ENCODE measurements at places on chromosomes 2 and 18.

DNA sequence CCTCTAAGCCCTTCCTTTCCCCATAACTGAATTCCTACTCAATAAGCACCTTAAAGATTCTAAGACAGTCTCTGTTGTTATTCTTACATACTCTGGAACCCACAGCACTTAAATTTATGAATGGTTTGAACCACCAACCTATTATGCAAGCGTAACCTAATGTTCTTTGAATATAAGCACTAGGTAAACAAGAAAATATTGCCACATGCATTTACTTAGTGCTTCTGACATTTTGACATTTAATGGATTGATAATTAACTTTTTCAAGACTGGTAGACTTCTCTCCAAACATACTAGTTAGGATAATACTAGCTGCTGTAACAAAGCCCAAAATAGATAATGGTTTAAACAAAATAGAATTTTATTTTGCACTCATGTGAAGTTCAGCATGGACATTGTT lies 164.8 kb downstream of the ARHGAP15 start:
- no peak for DNase-seq

DNA sequence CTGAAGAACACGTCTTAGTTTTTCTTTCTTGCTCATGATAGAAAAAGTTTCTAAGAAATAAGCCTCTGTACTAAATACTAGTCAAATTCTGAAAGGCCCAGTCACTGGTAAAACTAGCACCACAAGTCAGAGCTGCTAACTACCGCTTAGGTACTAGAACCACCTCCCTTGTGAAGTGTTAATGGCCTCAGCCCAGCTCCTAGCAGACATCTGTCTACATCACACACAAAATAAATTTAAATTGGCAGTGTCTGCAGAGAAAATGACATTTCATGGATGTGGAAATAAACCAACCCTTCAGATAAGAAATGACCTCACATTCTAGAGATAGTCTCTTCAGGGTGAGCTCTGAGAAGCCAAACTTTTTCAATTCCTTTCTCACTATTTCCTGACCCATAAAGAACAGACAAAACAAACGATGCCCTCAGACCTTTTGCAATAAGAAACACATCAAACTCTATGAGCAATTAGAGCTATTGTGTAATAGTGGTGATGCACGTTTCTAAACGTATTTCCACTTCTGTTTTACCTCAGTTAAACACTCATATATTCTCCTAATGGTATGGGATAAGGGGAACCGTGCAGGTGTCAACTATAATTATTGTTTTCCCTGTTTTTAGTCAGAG lies 70.3 kb upstream of the DSG1 start:
- DNase-seq: no peak

GRCh38 chr2:131394147-131394931 lies 30.4 kb upstream of the RAB6D start:
- DNase-seq: peak; percentile 29

- DNase-seq: no peak
These were observed 118.4 kb downstream of the BCL2L11 start for GRCh38 chr2:111239107-111239506.

DNA sequence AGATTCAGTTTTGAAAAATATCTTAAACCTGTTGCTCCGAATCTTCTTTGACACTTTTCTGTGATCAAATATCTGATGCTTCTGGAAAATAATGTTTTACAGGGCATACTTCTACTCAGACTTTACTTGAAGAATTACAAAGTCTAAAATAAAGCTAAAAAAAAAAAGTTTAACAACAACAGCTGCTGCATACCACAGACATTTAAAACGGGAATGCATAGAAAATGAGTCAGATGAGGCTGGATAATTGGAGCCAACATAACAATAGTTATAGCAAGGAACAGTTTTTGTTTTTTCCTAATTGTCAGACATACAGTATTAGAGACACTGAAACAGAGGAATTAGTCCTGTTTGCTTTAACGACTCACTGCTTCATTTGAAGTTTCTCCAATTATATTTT lies 1090.2 kb downstream of the SUCLG1 start:
- no peak for DNase-seq

DNA sequence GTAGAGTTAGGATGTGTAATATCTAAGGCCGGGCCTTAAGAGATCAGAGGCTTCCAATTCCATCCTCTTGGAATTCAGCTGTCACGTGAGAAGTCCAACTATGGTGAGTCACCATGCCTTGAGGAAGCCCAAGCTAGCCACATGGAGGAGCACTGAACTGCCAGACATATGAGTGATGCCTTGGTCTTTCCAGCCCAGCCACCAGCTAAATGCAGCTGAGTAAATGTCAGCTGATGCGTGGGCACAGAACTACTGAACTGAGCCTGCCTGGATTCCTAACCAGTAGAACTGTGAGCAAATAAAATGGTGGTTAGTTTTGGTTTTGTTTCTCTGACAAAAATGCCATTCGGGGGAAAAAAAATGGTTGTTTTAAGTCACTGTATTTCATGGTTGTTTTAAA lies 153.7 kb upstream of the SERTAD2 start:
- DNase-seq: peak; percentile 61

- no peak for DNase-seq
These were observed 927.3 kb upstream of the ACVR2A start for GRCh38 chr2:146917431-146918042.

DNA sequence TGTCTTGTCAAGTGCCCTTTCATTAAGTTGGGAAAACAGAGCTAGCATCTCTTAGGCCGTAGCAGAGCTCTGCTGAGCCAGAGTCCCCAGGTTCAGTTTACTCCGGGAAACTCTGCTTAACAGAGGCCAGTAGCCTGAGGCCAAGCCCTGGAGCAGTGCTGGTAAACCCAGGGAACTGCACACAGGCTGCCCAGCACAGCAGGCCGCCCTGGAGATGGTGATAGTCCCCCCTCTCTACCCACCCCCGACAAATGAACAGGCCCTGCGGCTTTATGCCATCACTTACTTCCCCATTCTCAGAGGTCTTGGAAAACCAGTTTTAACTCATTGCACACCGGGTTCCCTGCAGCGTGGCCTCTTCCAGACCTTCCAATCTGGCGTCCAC lies 3.5 kb downstream of the CNNM4 start:
- DNase-seq: no peak

GRCh38 chr2:141639809-141640208 lies 491.0 kb downstream of the LRP1B start:
- DNase-seq: no peak

DNA sequence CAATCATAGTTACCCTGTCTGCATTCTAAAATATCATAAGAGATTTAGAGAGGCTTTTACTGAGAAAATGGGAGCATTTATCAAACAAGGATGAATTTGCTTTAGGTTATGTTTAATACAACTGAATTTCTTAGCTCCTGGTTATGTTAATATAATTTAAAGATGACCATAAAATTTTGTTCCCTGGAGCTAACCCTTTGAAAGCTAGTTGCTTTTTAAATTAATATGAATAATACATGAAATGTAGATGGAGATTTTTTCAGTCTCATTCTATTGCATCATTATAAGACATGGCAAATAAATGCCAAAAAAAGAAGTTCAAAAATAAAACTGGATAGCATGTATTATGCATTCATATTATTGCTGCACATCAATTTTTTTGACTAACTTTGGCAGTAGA lies 344.1 kb upstream of the NXPH2 start:
- no peak for DNase-seq

- no peak for DNase-seq
These were observed 511.9 kb upstream of the TNP1 start for GRCh38 chr2:217371781-217372213.

GRCh38 chr2:9686061-9686460 lies 55.3 kb upstream of the YWHAQ start:
- DNase-seq: no peak

- no peak for DNase-seq
These were observed 25.5 kb downstream of the MARCHF4 start for GRCh38 chr2:216346781-216347180.

DNA sequence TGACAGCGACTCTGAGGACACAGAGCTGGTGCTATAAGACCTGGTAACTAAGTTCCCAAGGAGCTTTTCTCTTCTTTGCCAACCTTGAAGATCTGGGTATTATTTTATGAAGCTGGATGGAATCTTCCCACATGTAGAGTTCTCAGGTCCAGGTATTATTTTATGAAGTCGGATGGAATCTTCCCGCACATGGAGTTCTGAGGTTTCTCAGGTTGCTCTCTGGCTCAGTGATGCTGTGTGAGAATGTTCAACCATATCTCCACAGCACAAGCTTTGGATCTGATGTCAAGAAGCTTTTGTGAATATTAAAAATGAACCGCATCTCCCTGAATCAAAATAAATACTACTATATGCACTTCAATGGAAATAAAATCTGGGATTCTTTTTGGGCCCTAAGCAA lies at the start of gene SMIM21:
Gene SMIM21 (minus strand): TSS at position 101 of the 400 bp plus-strand sequence. CDS start 140 bp downstream, outside the sequence.
- DNase-seq: no peak

- no peak for DNase-seq
These were observed 120.9 kb upstream of the ITGB6 start for GRCh38 chr2:160321006-160321405.

DNA sequence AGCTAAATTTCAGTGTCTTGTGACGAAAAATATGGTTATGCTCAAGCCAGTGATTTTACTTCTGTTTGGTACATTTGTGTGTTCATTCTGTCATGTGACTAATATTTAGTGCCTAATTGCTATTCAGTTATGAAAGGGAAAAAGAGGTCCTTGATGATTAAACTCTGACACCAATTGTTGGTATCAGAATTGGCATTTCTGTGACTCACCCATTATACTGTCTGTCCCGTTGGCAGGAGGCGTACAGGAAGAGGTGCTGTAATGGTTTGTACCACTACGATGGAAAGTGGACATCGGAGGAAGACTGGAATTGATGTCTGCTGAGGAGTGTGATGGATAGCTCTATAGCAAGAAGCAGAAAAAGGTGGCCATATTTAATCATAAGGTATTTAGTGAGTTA lies 310.4 kb upstream of the CCDC68 start:
- no peak for DNase-seq

DNA sequence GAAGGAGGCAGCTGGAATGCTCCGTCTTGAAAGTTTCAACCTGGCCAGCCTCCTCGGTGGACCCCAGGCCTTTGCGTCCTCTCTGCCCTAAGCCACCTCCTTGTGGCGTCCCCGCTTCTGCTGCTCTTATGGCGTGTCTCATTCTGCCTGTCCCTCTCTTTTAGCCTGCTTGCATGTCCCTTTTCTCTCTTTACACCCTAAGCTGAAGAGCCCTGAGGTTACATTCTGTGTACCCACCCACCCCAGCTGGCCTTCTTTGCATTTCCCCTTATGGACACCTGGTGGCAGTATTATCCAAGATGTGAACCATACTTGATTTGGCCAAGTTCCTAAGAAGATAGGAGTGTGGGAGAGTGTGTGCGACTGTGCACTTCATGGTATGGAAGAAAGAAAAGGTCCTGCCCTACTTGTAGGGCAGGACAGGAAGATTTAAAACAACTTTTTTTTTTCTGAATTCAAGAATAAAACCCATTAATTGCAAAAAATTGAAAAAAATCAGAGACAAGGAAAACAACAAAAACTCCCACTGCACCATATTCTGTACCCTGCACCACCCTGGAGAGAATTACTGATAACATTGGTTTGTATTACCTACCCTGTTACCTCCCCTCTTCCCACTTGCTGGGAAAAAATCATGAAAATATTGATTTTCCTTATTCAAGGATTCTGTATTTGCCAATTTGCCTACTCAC lies 77.4 kb downstream of the DYSF start:
- DNase-seq: no peak

DNA sequence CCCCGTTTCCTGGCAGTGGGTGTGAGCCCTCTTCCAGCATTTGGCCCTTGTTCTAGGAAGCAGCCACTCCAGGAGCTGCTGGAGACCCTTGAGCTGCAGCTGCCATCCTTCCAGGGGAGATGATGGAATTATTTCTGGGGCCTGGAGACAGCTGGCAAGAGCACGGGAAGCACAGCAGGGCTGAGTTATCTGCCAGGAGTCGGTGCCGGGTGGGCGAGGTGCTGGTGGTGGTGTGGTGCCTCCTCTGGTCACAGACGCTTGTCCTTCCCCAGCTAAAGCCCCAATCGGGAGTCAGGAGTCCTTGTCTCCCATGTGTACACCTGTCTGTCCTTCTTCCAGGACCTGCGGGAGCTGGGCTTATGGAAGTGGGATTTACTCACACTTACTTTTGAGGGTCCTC lies 36.0 kb downstream of the DPYSL5 start:
- no peak for DNase-seq
